Neural crest cell (in vitro differentiated cells): ENCODE measurements at places on chromosomes 4 and X.

DNA sequence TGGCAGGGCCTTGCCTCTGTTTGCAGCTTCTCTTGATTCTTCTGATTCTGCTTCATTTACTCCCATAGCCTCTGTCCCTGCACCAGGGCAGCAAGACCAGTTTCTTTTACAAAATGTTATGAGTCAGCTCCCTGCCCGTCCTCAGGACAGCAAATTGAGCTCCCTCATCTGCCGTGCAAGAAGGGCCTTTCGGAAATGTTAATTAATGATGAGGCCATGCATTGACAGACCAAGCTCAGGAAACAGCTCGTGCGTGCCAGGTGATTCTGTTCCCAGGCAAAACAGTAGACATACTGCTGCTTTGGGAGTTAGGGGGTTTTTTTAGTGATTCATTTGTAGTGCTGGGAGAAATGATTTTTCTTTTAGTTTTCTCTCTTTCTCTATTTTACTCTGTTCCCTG is 231.7 kb downstream of the FBXW7 start:
- DNase-seq, result no peak

GRCh38 chr4:236028-236427 is 69.2 kb downstream of the ZNF732 start:
- DNase-seq, result no peak

DNA sequence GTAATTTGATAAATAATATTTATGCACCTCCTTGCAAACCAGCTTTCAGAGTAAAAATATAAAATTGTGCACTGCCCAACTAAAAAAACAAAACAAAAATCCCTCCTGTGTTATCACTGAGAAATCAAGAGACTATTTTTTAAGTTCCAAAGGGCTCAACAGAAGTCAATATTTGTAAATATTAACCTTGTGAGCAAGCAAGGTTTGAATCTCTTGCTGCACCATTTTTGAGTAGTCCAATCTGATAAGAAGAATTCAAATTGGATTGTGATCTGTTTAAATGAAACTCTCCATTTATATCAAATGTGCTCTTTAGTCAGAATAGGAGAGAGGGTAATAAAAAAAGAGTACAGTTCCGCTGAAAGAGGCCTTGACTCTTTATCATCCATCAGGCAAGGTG is 520.2 kb downstream of the RAB28 start:
- no peak for DNase-seq

DNA sequence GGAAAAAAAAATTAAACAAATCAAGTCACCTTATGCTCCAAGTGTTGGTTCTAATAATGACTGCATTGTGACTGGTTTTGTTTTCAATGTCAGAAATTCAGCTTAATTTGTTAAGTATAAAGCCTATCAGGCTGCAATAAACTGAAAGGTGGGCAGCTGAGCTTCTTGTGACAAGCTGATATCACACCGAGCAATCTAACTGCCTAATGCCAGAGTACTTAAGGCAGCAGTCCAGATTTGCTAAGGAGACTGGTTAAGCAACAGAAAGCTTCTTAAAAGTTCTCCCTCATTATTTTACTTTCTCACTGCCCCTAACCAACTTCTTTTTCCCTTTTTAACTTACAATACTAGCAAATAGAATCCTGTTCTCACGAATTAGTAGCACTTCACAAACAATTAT is 201.0 kb downstream of the MAB21L2 start:
- DNase-seq, result no peak

- DNase-seq, result no peak
Measured at GRCh38 chr4:86302830-86303229, 57.0 kb downstream of the MAPK10 start.

GRCh38 chr4:34861666-34862065 is 1382.6 kb downstream of the ARAP2 start:
- no peak for DNase-seq

GRCh38 chr4:172543249-172543648 is 625.4 kb upstream of the GALNT7 start:
- DNase-seq, result no peak

DNA sequence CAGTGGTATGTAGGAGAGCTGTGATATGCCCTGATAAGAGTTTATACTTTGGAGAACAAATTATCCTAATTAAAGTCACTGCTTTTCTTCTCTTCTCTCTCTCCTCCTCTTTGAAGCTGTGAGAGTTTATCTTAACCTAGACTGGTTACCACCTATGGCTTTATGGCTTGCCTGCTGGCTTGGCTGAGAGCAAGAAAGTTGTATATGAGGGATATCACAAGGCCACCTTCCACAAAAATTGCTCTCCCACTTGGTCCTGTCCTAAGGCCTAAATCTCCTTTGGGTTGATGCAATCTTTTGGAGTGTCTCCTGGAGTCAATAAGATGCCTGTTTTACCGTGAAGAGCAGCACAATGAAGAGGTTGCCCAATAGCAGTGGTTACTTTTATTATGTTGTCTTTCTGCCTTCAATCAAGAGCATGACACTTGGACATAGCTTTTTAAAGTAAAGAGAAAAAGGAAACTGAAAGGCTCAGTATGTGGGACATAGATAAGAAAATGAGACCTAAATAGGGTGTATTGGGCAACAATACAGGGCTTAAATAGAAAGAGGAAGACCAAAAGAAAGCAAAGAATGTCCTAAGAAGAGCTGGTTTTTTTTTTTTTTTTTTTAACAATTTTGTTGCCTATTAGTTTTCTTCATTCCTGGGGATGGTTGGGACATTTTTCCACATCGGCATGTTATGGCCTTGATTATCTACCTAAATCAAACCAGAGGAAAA is 9.2 kb downstream of the GUCY1A1 start:
- no peak for DNase-seq

DNA sequence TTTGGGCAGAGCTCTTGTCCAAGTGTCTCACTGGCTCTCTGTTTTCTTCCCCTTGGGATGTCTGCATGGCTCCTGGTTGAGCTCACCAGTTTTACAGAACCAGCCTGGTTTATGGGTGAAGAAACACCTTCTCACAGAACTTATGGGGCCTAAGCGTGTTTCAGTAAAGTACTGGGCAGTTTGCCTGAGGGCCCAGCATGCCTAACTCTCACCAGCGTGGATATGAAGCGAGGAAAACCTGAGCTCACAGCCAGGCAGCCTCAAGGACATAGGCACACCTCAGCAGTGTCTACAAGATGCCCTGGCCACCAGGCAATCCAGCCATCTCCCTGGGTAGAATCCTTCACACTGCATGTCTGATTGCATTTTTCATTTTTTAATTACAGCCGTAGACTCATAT is 9.2 kb downstream of the NHSL2 start:
- no peak for DNase-seq

DNA sequence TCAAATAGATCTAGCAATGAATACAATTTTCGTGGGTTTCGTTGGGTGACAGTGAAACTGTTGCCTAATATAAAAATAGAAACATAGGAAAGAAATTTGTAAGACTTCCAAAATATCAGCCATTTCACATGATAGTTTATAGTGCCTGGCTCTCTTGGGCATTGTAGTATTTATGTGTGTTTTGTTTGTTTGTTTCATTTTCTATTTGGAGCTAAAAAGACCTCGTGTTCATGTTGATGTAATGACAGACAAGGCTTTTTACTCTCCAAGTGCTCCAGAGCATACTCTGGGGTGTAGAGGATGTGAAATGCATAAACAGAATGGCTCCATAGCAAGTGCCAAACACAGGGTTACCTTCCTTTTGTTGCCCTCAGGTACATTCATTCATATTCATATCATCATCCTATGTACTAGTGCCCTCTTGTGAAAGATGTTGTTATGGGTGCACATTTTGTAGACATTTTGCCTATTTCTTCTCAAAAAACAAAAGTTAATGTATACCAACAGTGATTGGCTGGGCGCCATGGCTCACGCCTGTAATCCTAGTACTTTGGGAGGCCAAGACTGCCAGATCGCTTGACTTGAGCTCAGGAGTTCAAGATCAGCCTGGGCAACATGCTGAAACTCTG is 100.7 kb upstream of the AMOT start:
- no peak for DNase-seq

DNA sequence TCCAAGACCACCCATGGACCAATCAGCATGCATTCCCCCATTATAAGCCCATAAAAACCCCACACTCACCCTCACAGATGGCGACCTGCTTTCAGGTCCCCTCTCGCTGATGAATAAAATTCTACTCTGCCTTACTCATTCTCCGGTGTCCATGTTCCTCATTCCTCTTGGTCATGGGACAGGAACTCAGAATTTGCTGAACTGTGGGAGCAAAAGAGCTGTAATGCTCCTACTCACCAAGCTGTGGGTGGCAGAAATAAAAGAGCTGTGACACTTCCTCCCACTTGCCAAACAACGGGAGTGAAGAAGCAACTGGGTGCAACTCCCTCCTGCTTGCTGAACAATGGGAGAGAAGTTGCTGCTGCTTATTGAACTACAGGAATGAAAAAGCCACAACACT is 168.5 kb upstream of the PCDH18 start:
- DNase-seq, result no peak

GRCh38 chr4:170374770-170375169 is 285.0 kb upstream of the AADAT start:
- no peak for DNase-seq

- DNase-seq, result no peak
Measured at GRCh38 chrX:140342410-140342809, 162.5 kb downstream of the SOX3 start.

GRCh38 chr4:42656944-42657792 is at the start of gene ATP8A1:
Gene ATP8A1, minus strand, starts transcription at chr4:42657105. Its CDS starts 232 bp downstream, at chr4:42656873.
- peak; percentile 92 for DNase-seq

- no peak for DNase-seq
Measured at GRCh38 chrX:100748108-100748507, 16.2 kb upstream of the SYTL4 start.

DNA sequence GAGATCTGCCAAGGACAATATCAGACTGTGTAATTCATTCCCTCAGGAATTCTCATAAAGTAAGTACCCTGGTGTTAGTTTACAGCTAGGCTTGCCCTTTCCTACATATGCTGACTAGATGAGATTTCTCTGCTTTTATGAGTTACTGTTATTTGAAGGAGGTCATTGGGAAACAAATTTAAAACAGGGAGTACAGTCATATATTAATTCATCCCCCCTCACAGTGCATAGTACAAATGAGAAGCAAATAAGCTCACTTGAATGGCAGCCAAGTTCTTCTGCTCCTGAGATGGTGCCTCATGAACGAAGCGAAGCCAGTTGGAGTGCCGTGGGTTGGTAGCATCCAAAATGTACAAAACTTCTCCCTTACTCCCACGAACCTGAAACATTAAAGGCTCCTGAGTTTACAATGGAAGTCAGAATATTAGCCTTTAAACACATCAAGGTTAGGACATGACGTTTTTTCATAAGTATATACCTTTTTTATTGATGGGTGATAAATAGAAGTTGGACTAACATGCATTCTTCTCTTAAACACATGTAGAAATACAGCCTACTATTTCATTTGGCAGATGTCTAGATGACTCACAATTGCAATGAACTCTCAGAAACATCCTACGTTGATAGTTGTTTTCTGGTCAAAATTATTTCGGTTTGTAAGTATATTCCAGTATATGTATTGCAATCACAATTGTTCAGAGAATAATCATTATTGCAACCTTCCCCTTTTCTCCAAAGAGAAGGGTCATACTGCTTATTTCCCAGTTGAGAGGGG is 69.2 kb downstream of the PRDM5 start:
- no peak for DNase-seq

- DNase-seq, result no peak
Measured at GRCh38 chr4:182451441-182451840, 208.2 kb downstream of the TENM3 start.

DNA sequence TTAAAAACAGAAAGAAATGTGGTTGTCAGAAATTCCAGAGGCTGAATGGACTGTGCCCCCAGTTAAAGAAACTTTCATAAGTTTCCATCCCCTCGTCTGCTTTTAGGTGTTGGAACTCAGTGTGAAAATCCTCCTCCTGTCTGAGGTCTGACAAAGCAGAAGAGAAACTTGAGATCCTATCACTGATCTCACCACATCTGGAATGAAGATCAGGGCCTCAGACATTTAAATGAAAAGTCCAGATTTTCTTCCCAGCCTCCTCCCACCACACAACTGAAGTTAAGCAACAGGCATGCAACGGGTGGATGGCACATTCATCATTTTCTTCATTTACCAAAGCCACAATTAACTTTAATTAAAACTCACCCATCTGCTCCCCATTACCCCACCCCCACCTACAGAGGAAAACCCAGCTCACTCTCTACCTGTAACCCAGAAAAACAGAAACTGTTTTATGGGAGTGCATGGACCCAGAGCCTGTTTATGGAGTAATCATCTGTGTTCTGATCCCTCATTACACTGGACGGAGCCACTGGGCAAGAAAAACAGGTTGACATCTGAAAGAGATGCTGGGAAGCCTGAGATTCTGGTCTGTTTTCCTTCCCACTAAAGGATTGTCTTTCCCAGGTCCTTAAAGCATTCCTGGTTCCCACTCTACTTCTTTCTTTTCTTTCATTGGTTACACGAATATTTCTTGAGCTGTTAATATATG is 58.1 kb upstream of the HOPX start:
- no peak for DNase-seq

GRCh38 chrX:7059859-7060258 is 87.7 kb upstream of the STS start:
- DNase-seq, result no peak

GRCh38 chrX:154023276-154024000 is 3.7 kb upstream of the IRAK1 start:
- no peak for DNase-seq

DNA sequence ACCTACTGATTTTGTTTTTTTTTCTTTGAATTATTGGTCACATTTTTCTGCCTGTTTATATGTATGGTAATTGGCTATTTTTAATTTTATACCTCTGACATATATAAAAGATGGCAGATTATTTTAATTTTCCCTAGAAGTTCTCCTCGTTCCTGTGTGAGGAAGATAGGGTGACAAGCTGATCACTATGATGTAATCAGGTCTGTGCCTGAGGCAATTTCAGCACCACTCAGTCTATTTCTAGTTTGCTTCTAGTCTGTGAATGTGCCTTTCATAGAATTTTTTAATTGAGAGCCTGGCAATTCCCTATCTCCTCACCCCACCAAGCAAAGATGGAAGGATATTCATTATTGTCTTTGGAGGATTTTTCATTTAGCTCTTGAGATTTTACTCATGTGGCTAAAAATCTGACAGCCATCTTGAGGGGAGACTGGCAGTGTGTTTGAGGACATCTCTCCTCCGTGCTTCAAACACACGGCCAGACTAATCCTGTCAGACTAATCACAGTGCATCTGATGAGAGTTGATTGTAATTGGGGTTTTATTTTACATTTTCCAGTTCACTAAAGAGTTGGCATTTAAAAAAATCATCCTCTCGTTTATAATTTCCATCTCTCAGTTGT is 500.3 kb downstream of the TRIML1 start:
- no peak for DNase-seq
